ENCODE measurements at places on chromosomes 6 and 20. TPM values are rescaled to one million over a fixed set of nuclear protein-coding genes. Genes with fewer than 3 reads are reported as not detected.
A peak's percentile ranks its signal among the peaks of the same experiment; 100 is the strongest.

- peak; percentile 56 for DNase-seq
Measured at GRCh38 chr6:31829633-31830283, 2.2 kb downstream of the HSPA1B start.

DNA sequence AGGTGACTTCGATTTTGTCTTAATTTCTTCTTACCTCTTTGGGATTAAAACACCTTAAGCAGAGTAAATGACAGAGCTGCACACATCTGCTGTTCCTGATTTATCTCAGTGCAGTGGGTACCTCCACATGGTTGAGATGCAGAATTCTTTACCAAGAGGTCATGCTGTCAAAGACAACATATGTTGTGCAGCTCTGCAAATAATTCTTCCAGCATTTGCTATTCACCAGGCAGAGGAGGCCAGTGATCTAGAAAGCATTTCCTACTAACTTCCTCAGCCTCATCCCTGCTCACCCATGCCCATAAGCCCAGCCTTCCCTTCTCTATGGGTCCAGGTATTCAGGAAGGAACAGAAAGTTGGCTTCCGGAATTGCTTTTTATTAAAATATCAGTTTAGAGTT lies 109.3 kb downstream of the THBS2 start:
- DNase-seq, result no peak

DNA sequence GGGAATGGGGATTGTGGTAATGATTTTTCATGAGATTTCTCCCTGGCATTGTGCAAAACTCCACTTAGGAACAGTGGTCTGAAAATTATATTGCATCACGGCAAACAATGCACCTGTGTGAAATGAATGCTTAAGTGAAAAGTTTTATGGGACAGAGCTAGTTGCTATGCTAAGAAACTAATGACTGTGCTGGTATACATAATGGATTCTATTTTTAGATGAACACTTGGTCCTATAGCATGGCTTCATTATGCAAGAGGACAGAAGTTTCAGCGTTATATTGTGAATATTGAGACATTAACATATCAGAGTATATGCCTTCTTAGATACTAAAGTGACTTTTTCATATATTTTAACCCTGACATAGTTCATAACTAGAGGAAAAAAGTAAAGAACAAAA lies 30.5 kb downstream of the PLCB1 start:
- DNase-seq, result no peak

CBFA2T2 gene
- total RNA-seq, result 3.3 TPM

- no peak for DNase-seq
Measured at GRCh38 chr6:143885116-143885515, 20.8 kb downstream of the ZC2HC1B start.

PRSS16 gene
- not detected for total RNA-seq

DNA sequence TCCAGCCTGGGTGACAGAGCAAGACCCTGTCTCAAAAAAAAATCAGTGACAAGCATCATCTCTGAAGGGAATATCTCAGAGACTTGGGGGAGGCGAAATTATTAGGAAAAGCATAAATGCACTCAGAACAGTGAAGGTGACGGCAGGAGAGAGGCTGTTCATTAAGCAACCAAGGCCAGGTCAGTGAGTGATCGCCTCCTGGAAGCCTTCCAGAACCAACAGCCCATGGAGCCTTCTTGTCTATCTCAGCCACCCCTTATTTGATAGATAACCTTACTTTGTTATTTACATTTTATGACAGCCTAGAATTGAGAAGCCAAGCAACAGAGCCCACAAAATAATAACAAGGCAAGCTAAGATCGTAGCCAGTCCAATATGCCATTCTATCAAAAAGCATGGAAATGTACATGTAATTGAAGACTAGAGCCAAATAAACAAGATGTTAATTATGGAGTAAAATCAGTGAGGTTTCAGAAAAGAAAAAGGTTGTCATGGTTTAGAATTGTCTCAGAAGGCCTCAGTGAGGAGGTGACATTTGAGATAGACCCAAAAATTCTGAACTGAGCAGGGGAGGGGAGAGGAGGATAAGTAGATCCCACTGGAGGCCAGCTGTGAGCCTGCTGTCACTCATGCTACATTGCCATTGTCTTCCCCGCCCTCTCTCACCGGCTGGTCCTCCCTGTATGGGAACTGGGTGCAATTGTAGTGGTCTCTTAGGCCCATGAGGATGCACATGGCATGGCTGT lies 17.8 kb downstream of the BNIP5 start:
- DNase-seq, result no peak

GRCh38 chr20:37220731-37221130 lies 40.9 kb downstream of the GHRH start:
- no peak for DNase-seq

PEX3 gene
- 13.3 TPM for total RNA-seq

DNA sequence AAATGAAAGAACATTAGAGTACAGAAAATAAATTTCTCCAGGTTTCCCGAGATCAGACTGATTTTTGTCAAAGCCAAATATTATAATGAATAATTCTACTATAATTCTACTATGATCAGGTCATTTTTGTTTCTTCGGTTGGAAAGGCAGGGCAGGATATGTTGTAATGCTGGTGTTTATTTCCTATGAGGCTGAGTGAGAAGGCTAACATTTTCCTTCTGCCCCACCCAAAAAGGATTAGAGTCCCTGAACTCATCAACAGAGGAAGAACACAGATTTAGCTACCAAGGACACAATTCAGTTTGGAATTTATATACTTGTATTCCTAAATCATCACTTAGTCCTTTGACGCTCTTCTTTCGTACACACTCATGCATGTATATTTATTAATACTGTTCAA lies 318.9 kb downstream of the SYNE1 start:
- peak; percentile 43 for DNase-seq

All from IMR-90 (cell line).